Right cardiac atrium (tissue), 5 donors: ENCODE measurements at places on chromosomes 4 and X. TPM values are rescaled to one million over a fixed set of nuclear protein-coding genes. Genes with fewer than 3 reads are reported as not detected.

DNA sequence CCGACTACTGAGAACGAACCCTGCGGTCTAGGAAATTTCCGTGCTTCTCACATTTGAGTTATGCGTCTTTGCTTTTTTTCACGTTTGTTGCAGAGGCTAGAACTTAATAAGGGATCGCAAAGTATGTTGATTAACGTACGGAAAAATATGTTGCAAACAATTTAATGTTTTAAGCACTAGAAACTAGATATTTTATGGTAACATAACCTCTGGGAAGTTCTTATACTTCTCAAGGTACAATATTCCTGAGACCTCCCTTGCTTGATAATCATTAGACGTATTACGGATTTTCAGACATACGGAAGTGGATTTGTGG, 639 bp upstream of the PRDM5 start:
- no peak for DNase-seq

- DNase-seq: no peak
These were observed 410.9 kb downstream of the PDGFC start for GRCh38 chr4:156560701-156561100.

Gene PASD1
- not detected for total RNA-seq

Gene ARR3
- not detected for total RNA-seq

- DNase-seq: peak; percentile 61
These were observed 28.8 kb downstream of the RBM47 start for GRCh38 chr4:40600850-40601249.

GRCh38 chrX:11953615-11954014, 184.7 kb upstream of the FRMPD4 start:
- DNase-seq: no peak

Gene CWH43
- not detected for total RNA-seq

Gene PIGA
- total RNA-seq: 5.7 TPM

DNA sequence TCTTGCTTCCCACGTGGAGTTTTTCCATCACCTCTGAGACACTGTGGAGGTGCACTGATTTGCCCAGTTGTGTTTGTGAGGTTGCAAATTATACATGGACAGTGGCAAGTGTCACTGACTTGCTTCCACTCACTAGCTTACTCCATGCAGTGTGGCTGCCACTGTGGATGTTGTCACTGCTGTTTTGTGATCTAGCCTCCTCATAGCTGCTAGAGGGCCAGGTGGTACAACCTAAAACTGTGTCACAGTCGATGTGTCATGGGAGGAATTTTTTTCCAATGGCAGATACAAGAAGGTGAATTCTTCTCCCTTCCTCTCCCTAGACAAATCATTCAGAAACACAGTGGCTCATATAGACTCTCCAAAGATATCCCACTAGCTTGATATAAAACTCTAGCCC, 37.5 kb upstream of the TMPRSS11F start:
- DNase-seq: no peak

Gene MAGEC2
- not detected for total RNA-seq

DNA sequence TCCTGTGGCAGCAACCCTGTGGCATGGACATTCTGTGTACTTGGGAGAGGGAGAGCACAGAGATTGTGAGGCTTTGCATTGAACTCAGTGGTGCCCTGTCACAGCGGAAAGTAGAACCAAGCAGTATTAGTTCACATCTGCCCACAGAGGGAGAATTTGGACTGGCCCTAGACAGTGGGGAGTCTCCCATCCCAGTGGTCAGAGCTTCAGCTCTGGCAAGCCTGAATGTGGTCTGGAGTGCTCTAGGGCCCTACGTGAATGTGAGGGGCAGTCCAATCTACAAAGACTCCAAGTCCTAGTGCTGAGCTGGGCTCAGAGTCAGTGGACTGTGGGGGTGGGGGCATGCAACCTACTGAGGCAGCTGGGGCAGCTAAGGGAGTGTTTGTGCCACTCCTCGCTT, 34.8 kb downstream of the ZIC3 start:
- no peak for DNase-seq

GRCh38 chrX:111728096-111728495, 47.1 kb downstream of the ALG13 start:
- DNase-seq: no peak

- no peak for DNase-seq
These were observed 14.8 kb upstream of the PAQR3 start for GRCh38 chr4:78953769-78954666.

GRCh38 chr4:113952452-113953029, 26.9 kb downstream of the ARSJ start:
- no peak for DNase-seq

GRCh38 chrX:34631479-34632220, 25.4 kb downstream of the TMEM47 start:
- DNase-seq: no peak

Gene CLDN2
- not detected for total RNA-seq

Gene NAT8L
- total RNA-seq: 5.2 TPM

- no peak for DNase-seq
These were observed 201.7 kb upstream of the ANK2 start for GRCh38 chr4:112847781-112848180.

GRCh38 chr4:78484574-78484973, 67.0 kb upstream of the ANXA3 start:
- DNase-seq: no peak

GRCh38 chrX:51296138-51296537, 36.5 kb upstream of the NUDT10 start:
- DNase-seq: no peak
